Left renal pelvis (tissue), 4 donors: ENCODE measurements at places on chromosomes 11 and 22. TPM values are rescaled to one million over a fixed set of nuclear protein-coding genes. Genes with fewer than 3 reads are reported as not detected.

GRCh38 chr11:134139873-134140331 lies 71.0 kb downstream of the JAM3 start:
- DNase-seq: no peak

GRCh38 chr22:28783786-28784671 lies 11.5 kb downstream of the CCDC117 start:
- no peak for DNase-seq

Gene SPDYC
- polyA plus RNA-seq: not detected

Gene FTH1
- polyA plus RNA-seq: 2,156 TPM
